Vagina (tissue), 2 donors: ENCODE measurements at places on chromosomes 13 and 19.

- no peak for DNase-seq
Measured at GRCh38 chr13:88857256-88857655, 1186.1 kb downstream of the SLITRK5 start.

DNA sequence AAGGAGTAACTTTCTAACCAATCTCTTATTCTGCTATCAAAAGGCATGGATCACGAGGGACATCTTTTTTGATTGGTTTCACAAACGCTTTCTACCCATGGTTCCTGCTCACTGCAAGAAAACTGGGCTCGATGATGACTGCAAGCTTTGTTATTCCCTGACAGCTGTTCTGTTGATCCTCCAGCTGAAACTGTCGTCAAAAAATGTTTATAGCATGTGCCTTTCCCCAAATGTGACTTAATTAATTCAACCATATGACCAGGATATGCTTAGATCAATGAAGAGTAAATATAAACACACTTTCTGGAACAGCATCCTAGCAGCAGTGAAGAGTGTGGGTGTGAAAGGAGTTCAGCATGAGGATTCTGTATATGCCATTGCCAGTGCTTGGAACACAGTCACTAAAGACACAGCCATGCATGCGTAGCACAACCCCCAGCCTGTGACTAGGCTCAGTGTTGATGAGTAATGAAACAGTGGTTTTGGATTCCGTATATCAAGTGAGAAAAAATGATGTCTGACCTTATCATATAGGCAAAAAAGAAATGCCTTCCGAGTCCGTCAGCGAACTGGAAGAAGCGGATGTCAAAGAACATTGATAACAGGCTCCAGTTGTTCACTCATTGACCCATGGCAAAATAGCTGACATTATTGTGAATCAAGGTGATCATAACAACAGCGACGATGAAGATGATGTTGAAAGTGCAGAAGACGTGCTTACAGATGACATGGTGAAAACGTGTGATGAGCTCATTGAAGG lies 347.4 kb downstream of the FGF9 start:
- DNase-seq = no peak

DNA sequence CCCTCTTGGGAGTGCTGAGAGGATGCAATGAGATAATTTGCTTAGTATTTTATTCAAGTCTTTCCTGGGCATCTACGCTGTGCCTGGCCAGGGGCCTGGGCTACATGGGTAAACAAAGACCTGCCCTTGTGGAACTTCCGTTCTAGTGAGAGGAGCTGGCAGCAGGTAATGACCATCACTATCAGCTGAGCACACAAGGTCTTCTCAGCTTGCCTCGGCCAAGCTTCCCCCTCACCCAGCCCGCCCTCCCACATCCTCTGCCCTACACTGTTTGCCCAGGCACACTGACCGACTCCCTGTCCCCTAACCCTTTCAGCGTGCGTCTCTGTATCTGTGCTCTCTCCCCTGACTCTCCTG lies 8.6 kb upstream of the FKRP start:
- DNase-seq = no peak

- DNase-seq = no peak
Measured at GRCh38 chr19:38221919-38222830, 1.8 kb downstream of the DPF1 start.

DNA sequence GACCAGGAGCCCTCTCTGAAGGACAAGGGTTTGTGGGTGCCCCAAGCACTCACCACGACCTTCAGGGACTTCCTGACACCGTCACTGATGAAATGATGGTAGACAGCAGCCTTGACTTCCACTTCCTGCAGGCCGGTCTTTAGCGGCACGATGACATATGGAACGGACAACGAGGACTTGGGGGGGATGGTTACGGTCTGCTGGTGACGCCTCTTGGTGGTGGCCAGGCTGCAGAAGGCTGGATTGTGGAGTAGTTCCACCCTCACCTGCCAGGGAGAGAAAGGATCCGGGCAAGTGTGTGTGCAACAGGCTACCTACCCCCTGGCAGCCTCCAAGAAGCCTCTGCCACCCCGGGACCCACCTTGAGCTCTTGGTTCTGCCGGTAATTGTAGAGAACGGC lies 23.2 kb downstream of the C3 start:
- DNase-seq = no peak

GRCh38 chr19:38003438-38004185 lies 96.6 kb downstream of the SIPA1L3 start:
- DNase-seq = no peak

- no peak for DNase-seq
Measured at GRCh38 chr19:14090509-14091080, at the start of gene SAMD1. TSS of gene SAMD1 (minus strand) at chr19:14090751.

GRCh38 chr13:21999666-22000065 lies 328.8 kb downstream of the FGF9 start:
- DNase-seq = no peak
